ENCODE measurements at places on chromosomes 11 and 22.

- DNase-seq: no peak
These were observed 38.3 kb downstream of the IGLL5 start for GRCh38 chr22:22925805-22926369.

GRCh38 chr11:68565768-68566167 is 105.2 kb downstream of the PPP6R3 start:
- no peak for DNase-seq

DNA sequence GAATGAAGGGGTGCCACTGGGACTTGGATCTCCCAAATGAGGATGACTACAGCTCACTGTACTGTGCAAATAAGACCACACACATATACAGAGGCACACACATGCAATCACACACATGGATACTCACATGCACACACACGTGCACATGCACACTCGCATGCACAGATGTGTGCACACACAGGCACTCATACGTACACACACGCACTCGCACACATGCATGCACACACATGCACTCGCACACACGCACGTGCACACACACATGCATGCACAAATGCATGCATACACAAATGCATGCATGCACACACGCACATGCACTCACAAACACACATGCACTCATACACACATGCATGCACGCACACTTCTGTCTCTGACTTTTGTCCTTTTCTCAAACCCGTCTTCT is 36.0 kb downstream of the TECTA start:
- DNase-seq: no peak

- DNase-seq: no peak
These were observed 1.5 kb downstream of the KRTAP5-5 start for GRCh38 chr11:1631066-1631568.

- no peak for DNase-seq
These were observed 4.7 kb upstream of the GNAZ start for GRCh38 chr22:23065495-23066122.

- DNase-seq: no peak
These were observed at the start of gene HEPACAM for GRCh38 chr11:124935548-124936514. TSS of gene HEPACAM (minus strand) at chr11:124936047. CDS start at chr11:124936006, 41 bp downstream.

GRCh38 chr11:47387944-47388696 is 9.8 kb upstream of the SPI1 start:
- no peak for DNase-seq

DNA sequence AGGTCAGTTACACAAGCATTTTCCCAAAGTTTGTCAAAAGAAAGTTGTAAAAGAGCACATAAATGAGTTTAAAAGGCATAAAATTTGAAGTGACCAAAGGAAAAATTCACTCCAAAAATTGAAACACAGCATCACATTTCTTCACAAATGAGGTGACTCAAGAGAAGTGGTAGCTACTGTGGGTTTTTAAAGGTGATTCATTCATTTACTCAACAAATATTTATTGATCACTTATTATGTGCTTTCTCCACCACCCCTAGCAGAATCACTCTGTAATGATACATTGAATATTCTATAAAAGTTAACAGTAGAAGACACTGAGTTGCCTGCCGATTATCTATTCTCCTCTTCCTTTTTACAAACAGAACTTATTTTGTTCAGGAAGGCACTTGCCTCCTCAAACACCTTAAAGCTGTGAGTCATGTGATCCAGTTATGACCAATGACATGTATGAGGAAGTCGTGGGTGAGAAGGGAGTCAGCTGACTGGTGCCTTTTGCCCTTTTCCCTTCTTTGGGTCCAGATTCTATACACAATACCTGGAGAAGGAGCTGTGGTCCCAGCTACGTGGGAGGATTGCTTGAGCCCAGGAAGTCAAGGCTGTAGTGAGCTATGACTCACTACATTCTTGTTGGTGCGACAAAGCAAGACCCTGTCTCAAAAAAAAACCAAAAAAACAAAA is 67.7 kb upstream of the CLNS1A start:
- peak; percentile 60 for DNase-seq

DNA sequence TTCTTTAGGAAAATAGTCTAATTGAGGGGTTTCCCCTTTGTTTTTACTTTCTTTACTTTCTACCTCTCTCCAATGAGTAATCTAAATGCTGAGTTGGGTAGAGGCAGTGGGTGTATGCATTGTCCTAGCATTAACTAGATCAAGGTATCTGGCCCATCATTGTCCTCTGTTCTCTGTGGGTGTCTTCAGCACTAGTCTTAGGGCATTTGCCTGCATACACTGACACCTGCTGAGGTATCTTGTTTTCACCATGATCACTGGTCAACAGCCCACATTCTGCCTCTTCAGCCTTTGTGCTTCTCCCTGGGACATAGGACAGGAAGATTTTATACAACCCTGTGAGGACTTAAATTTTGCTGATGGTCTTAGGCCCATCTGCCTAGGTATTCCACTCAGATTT is 371.1 kb downstream of the RAB38 start:
- DNase-seq: no peak

DNA sequence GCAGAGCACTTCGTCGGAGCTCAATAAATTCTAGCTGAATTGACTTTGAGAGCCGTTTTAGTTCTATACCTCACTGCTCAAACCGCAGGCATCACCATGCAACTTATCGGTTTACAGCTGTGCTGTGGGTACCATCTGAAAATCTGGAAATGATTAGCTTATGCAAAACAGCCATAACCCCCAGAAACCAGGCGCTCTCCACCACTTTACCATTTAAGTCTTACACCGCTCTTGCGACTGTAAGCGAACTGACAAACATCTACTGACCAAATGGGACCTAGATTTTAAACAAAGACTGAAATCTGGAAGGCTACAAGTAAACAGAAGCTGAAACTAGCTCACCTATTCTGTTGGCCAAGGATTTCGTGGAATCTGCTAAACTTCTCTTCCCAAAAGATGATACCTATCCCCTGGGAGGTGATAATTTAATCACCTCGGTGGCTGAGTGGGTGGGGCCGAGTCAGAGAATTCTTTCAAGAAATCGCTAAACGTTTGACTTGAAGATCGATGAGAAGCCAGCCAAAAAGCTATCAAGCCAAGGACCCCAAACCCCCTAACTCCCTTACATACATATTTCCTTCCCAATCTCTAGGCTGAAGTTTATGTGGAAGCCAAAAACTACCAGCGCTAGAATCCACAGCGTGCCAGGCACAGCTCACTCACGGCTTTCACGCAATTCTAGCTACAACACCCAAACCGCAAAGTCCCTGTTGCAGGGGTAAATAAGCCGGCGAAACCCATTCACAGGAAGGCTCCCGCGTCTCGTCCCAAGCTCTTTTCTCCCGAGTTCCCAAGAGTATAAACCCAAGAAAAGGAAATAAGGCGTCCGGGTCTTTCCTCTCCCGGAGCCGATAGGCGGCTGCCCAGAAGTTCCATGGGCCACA is 644 bp downstream of the SPTY2D1 start:
- peak; percentile 66 for DNase-seq

DNA sequence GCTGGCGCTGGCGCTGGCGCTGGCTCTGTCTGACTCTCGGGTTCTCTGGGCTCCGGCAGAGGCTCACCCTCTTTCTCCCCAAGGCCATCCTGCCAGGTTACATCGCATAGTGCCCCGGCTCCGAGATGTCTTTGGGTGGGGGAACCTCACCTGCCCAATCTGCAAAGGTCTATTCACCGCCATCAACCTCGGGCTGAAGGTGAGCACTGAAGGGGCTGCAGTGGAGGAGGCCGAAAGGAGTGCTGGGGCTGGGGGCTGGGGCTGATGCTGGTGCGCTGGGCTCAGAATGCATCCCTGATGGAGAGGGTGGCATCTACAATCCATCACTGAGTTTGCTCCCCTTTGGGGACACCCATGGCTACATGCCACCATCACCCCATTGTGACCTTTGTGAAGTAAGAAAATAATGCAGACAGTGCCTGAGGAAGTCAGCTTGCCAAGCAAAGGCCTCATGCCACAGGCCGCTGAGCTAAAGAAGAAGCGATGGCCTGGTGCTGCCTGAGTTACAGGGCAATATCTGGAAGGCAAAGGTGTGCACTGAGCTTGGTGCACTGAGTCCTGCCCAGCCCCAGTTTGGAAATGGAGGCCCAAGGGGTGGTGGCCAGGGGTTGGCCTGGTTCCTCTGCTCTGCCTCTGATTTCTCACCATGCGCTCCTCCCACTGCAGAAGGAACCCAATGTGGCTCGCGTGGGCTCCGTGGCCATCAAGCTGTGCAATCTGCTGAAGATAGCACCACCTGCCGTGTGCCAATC is 620 bp downstream of the SMPD1 start:
- DNase-seq: peak; percentile 32

DNA sequence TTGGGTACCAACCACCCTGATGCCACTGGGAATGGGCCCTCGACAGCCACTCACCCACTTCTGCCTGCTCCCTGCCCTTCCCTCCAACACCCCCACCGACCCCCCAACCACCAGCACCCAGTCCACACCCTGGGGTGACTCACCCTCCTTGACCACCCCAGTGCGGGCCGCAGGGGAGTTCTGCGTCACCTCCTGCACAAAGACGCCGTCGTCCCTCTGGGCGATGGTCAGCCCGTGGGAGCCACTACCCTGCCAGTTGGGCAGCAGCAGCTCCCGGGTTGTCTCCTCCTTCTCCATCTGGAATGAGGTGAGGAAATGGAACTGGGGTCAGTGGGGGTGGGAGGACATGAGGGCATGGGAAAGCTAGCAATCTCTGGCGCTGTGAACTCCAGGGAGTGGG is 10.8 kb downstream of the AHNAK start:
- DNase-seq: no peak

DNA sequence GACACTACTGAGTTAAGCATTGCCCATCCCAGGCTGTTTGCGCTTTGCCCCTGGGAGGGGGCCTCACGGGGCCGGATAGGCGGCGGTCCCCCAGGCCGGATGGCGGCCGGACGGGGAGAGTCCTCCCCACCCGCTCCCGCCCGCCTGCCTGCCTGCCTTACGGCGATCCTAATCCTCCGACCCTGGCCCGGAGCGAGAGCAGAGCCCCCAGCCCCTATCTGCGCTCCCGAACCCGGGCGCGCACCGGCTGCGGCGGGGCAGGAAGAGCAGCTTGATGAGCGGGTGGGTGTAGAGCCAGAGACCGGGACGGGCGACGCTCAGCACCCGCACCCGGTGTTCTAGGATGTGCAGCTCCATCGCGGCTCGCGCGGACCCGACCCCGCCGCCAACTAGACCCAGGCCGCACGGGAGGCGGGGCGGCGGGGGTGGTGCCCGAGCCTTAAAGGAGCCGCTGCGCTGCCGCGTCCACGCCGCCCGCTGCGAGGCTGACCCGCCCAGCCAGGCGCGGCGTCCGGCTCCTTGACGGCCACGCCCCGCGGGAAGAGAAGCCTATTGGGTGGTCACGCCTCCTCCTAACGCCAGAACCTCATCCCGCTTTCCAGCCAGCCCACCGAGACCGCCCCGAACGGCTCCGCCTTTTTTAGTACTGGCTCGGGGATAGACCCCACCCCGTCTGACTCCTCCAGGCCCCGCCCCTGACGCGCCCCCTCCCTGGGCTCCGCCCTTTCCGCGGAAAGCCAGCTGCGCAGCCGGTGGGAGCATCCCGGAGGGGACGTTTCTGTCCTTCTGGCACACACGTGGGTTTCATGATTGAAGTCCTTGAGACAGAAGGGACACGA is at the start of gene CASTOR1:
CASTOR1 (minus strand) TSS at position 365 of the 839 bp plus-strand sequence; CDS start at position 357, 8 bp downstream.
- peak; percentile 90 for DNase-seq

DNA sequence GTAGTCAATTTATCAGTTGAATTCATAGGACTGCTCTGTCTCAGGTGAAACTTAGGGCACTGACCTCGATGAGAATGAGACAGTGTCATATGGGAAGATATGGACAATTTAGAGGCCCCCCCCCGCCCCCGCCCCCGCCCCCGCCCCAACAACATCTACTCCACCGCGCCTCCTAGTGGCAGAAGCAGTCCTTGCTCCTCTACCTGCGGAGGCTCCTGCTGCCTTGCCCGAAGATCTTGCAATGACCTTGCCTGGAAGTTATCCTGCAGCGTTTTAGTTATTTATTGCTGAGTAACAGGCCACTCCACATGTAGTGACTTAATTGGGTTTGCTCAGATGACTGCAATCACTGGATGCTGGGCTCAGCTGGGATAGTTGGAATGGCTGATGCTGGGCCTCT is 15.2 kb downstream of the SERPINH1 start:
- peak; percentile 62 for DNase-seq

GRCh38 chr11:17606233-17607082 is 59.4 kb downstream of the OTOG start:
- no peak for DNase-seq

DNA sequence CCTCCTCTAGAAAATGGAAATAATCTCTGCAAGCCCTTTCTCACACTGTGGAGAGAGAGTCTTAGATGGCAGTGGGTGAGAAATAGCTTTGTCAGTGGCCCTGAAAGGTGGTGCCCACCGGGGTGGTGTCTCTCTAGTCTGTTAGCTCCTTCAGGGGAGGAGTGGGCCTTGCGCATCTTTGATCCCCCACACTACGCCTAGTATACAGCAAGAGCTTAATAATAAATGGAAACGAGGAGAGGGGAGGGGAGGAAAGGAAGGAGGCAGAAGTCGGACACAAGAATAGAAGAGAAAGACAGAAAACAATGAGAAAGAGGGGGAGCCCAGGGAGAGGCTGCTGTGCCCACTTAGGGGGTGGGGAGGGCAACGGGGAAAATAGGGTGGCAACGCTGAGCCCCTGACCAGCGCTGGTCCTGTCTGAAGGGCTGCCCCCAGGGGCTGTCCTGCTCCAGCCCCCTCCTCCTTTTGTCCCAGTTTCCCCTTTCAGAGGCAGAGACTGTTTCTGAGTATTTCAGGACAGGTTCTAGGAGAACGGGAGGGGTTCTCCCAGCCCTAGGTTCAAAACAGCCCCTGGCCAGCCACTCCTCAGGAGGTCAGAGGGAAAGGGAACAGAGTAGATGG is 1.2 kb downstream of the ARRB1 start:
- DNase-seq: no peak
